ENCODE measurements at places on chromosomes 1 and 21. TPM values are rescaled to one million over a fixed set of nuclear protein-coding genes. Genes with fewer than 3 reads are reported as not detected.

Gene NR1I3
- not detected for total RNA-seq

DNA sequence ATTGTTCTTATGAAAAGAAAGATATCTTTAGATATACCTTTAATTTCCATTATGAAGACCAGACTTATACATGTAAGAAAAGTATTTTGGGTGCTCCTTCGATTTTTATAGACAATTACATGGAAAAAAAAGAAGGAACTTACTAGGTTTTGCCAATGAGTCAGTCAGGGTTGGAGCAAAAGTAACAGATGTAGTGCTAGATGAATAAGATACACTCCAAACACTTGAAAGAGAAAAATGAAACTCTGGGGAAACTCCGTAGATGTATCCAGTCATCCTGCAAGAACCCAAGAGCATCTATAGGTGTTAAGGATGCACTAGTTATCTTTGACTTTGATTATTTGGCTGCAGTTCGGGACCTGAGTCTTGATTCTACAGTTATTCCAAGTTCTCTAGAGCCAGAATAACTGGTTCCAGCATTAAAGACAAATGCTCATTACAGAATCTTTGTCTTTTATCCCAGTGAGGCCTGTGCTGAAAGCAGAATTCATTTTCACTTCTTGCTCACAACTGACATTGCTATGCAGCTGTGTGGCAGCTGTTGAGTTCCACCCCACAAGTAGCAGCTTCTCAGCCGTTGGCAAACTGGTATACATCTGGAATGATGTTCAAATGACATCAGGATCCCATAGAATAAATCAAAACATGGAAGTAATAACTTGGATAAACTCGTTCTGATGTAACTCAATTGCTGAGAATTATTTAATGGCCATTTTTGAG, 326.1 kb downstream of the ASTN1 start:
- no peak for DNase-seq

Gene OR10J1
- total RNA-seq, result not detected

Gene ASTN1
- 0.14 TPM for total RNA-seq

Gene KDF1
- total RNA-seq, result not detected

Gene BACE2
- total RNA-seq, result 102 TPM

- DNase-seq, result no peak
These were observed 469.8 kb upstream of the OLFM3 start for GRCh38 chr1:102466487-102466886.

- DNase-seq, result peak; percentile 73
These were observed 16.9 kb downstream of the NTMT2 start for GRCh38 chr1:170162459-170163246.

- DNase-seq, result no peak
These were observed 32.4 kb downstream of the IER5 start for GRCh38 chr1:181120924-181121323.

- DNase-seq, result peak; percentile 36
These were observed 154.0 kb upstream of the WNT4 start for GRCh38 chr1:22296701-22297591.

- peak; percentile 73 for DNase-seq
These were observed 45.3 kb upstream of the EDN2 start for GRCh38 chr1:41529621-41530395.

Gene MIXL1
- total RNA-seq, result not detected

DNA sequence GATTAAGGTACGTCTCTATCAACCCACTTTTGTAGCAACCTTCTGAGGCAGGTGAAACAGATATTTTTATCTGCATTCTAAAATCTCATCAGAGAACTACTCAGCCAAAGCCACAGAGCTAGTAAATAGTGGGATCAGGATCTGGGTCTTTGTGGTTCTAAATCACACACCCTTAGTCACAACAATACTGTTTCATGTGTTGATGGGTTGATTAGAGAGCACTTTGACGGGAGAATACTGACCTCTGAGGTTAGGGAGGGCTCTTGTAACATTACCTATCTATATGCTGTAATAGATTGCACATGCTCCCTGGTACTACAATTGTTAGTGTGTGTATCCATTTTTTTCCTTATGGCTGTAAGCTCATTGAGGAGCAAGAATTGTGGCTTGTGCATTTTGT, 45.5 kb upstream of the CCDC190 start:
- no peak for DNase-seq

- DNase-seq, result peak; percentile 86
These were observed 743 bp downstream of the PHF13 start for GRCh38 chr1:6614019-6614928.

All from posterior vena cava (tissue), 2 donors.